ENCODE measurements at places on chromosomes 11 and 22.

DNA sequence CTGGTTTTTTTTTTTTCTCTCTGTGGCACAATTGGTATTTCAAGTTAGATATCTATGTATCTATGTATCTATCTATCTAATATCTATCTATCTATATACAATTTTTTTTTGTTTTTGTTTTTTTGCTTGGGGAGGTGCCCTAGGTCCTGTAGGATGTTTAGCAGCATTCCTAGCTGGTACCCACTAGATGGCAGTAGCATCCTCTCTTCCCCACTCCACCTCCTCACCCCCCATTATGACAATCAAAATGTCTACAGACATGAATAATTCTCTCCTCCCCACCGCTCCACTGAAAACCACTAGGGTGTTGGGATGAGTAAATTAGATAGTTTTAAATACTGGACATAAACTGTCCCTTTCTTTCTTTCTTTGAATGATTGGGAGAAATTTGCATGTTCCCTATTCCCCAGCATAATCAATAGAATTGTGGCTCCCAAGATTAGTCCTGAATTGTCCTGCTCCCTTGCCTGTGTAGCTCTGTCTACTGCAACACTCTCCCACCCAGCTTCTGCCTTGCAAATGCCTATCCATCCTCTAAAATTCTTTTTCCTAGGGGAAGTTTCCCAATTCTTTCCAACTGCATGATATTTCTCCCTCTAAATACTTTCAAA, 1152.4 kb downstream of the LRRC4C start:
- no peak for DNase-seq

- no peak for DNase-seq
Measured at GRCh38 chr11:132859306-132859705, 673.0 kb downstream of the OPCML start.

- DNase-seq: no peak
Measured at GRCh38 chr11:94315664-94316063, 11.3 kb downstream of the IZUMO1R start.

DNA sequence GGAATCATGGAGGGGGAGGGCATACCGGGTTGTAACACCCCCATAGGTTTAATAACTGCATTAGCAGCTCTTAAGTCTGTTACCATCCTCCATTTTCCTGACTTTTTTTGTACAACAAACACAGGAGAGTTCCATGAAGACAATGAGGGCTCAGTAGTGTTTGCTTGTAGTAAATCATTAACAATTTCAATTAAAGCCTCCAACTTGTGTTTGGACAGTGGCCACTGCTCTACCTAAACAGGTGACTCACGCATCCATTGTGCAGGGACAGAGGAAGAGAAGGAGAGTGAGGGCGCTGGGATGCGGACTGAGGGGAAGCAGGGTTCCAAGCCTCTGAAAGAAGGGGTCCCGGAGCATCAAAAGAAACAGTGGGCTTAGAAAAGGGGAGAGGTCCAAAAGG, 21.3 kb upstream of the MTNR1B start:
- DNase-seq: no peak

DNA sequence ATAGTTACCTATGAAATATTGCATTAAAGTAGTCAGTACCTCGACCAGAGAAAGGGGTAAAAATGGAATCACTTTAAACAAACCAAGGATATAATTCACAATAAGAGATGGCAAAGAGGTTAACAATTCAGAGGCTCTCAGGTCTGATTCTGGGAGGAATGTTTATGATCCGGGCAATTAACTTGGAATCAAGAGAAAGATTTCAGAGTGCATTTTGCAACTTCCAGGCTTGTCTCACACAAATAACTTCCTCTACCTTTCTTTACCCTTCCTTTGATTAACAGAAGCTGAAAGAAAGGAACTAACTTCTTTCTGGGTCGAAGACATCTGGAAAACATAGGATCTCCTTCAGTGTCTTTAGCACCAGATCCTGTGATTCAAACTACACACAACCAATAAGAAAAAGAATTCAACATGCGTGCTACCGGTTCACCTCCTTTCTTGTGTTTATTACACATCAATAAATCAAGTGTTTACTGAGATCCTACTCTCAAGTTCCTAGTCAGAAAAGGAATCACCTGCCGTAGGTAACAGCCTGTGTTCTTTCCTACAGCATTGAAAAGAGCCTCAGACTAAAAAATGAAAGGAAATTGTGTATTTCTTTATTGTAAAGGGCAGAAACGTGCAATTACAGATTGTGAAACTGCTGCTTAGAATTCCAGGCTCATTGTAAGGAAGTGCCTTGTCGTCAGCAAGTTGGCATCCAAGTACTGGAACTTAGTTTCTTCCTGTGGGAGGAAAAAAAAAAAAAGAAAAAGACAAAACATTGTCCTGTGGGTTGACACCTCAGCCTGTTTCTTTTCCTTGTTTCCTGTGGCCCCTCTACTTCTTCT, 29.5 kb downstream of the CARD18 start:
- DNase-seq: no peak

DNA sequence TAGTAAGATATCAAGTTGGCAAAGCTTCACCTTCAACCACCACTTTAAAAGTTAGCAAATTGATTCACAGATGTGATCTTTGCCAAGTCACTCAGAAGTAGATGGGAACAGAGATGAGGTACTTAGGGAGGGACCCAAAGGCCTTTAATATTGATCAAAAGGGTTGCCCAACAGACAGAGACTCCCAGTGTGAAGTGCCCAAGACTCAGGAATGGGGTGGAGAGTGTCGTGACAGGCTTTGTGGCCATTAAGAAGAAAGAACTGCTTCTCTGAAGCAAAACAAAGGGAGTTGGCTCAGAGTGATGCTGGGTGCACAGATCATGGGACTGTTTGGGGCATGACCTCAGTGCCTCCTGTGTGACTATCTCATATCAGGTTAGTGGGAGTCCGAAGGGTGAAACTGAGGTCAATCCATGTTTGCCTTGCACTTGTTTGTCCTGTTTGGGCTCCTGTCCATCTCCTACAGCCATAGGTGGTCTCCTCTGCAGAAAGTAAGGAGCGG, 132.3 kb downstream of the APIP start:
- DNase-seq: no peak

DNA sequence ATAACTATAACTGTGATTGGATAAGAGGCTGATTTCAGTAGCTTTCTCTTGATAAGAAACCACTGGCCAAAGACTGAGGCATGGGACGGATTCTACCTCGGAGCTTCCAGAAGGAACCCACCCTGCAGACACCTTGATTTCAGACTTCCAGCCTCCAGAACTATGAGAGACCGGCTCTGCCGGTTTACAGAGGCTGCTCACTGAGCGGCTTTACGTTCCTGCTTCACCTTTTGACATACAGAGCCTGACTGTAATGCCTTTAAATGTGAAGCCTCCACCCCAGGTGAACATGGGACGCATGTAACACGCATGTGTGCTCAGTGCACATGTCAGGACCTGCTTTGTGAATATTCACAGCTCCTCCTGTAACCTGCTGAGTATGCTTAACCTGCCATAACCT, 361.5 kb downstream of the CTTN start:
- no peak for DNase-seq

- DNase-seq: no peak
Measured at GRCh38 chr22:50415426-50415825, 59.4 kb downstream of the SBF1 start.

- no peak for DNase-seq
Measured at GRCh38 chr11:29485641-29486040, 531.2 kb downstream of the KCNA4 start.

- no peak for DNase-seq
Measured at GRCh38 chr22:40247976-40248375, 70.3 kb downstream of the TNRC6B start.

DNA sequence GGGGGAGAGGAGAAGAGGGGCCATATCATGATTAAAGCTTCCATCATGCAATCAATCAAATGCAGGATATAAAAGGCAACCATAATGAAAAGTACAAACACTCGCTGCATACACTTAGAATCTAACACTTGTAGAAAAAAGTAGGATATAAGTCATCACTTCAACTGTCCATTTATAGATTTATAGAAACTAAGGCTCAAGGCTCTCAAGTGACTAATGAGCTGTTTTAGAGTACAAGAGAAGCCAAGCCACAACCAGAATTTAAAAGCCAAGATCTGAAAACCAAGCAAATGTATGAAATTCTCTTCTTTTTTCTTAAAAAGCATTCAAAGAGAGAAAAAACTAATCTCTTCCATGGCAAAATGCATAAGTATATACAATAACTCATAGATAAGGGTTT, 160.2 kb upstream of the BLID start:
- no peak for DNase-seq

GRCh38 chr11:3340025-3340424, 38.9 kb downstream of the ZNF195 start:
- DNase-seq: no peak

DNA sequence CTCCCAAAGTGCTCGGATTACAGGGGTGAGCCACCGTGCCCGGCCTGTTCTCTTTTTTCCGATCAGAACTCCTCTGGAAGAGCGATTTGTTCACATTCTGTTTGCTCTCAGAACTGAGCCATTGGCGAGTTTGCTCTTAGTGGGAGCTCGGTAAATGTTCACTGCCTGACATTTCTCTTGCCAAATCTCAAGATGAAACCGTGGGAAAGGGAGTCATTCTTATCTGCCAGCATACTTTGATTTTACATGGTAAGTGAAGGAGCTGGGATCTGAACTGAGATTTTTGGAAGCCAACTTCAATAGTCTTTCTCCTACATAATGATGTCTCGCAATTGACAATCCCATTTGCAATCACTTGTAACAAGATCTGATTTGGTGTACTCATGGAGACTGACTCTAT, 445.8 kb upstream of the ISX start:
- DNase-seq: no peak

GRCh38 chr11:108368134-108368533, 99.2 kb downstream of the C11orf65 start:
- DNase-seq: no peak

Measured in H9 (cell line).